ENCODE measurements at places on chromosomes 16 and 17.

GRCh38 chr16:19532601-19533000 is 8.9 kb downstream of the CCP110 start:
- DNase-seq: no peak

DNA sequence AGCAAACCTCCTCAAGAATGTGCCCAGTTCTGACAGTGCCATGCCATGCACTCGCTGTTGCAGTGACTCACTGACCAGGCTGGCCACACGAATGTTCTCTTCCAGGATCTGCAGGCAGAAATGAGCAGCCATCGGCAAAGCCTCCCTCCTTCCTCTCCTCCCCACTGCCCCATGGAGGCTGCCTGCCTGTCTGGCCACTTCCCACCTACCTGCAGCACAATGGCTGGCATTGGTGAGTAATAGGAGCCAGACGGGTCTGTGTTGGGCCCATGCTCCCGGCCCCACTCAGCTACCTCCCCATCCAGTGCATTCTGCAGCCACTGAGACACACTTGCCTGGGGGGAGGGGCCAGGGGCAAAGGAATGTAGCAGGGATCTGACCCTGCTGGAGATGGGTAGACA is 2.8 kb upstream of the MATCAP1 start:
- no peak for DNase-seq

GRCh38 chr16:29900102-29900887 is at the start of gene ASPHD1:
Gene ASPHD1 (plus strand): TSS chr16:29900488. CDS start chr16:29900972, 484 bp downstream.
- no peak for DNase-seq

DNA sequence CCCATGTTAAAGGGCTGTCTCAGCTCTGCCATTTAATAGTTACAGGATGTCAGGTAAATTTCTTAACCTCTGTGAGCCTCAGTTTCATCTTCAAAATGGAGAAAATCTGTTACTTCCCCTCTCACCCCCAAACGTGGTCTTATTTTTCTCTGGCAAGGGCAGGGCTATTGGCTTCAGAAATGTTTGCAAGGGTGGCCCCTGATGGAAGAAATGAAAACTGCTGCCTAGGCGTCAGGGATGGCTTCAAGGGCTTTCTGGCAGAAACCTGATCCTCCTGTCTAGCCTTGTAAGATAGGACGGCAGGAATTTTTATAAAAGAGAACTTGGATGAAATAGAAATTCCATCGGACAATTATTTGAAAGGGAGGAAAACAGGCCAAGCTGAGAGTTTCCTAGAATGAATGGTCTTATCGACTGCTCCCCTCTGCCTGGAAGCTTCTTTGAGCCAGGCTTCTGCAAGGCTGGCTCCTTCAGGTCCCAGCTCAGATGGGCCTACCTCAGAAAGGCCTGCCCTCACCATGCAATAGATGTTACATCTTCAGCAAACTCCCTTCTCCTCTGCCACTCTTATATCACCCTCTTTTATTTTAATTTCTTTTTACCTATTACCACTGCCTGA is 43.0 kb upstream of the TANGO6 start:
- DNase-seq: no peak

DNA sequence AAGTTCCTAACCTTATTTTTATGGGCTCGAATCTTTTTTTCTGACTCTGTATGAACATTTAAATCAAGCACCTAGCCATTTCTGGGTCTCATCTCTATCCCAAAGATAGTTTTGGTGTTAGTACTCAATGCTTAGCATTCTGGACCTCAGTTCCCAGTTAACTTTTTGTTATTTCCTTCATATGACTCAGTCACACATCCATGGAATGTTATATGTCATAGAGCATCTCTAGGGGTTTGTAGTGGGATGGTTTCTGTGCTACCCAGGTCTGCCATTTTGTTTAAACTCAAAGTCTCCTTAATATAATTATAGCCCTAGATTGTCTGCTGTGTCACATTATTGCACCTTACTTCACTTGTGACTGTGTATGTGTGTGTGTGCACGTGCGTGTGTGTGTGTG is 90.1 kb downstream of the EFCAB13 start:
- DNase-seq: no peak

- DNase-seq: no peak
These were observed 70.8 kb downstream of the MAP2K6 start for GRCh38 chr17:69485251-69485661.

DNA sequence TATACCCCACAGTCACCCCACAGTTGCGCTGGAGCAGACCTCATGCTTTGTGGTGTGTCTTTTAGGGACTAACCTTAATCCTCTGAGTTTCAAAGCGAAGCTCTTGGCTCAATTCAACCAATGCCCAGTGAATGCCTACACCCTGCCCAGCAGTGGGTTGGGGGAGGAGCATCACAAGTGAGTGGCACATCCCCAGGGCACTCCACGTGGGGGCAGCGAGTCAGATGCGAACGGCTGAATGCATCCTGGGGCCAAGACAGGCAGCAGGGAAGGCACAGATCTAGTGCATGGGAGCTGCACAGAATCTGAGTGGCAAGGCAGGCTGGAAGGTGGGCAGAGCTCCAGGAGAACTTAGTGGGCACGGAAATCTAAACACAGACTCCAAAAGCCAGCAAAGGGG is 39.2 kb downstream of the IFT140 start:
- DNase-seq: no peak

- DNase-seq: no peak
These were observed 132.8 kb downstream of the LAT start for GRCh38 chr16:29117631-29118030.

DNA sequence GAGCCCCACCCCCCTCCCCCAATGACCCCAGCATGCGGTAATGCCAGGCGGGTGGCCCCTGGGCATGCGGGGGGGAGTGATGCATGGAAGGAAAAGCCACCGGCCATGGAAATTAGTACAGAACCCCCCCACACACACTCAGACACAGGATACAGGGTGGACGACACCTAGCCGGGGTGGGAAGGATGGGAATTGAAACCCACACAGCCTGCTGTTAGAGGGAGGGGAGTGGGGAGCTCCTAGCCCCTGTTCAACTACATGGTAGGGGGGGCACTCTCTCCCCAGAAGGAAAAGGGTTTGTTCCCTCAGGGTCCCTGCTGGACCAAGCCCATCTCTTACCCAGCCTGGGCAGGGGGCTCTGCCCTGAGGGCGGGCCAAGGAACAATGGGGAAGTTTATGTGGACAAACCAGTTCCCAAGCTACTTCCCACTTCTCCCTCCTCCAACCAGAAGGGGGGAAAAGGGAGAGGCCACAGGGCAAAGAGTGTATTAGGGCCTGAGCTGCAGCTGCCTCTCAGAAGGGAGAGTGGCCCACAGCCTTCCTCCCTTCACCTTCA is 5.2 kb downstream of the TMUB2 start:
- no peak for DNase-seq

DNA sequence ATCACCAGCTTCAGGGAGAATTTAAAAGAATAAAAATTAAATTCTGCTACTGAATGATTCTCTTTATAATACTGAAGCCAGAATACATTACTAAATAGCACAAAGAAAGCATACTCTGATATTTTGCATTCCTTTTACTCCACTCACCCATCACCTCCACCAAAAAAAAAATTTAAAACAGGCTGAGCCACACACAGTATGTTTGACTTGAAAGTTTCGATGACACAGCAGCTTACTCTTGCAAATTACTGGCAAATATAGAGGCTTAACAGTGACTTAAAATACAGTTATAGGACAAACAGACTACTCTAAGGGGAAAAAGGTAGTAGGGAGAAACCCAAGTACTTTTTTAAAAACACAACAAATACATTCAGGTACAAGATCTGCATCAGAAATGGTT is 39.2 kb downstream of the GPATCH8 start:
- no peak for DNase-seq

DNA sequence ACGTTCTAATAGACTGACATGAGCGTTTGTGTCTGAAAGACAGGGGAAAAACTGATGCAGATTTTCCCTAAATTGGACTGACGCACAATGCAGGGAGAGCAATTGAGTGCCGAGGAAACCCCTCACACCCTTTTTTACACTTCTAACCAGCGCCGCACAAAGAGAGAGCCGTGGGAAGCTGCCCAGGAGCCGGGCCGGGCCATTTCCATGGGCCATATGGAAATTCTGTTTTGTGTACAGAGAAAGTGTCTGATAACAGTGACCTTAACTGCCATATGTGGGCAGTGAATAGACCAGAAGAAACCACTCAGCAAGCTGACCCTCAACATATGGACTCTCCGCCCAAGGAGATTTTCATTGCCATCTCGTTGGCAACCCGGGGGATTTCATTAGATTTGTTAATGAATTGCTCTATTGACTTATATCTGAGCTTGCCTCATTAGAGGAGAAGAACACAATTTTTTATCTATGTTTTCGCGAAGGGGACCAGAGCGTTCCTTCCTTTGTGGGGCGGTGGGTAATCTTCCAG is 225.9 kb upstream of the IRX3 start:
- no peak for DNase-seq

GRCh38 chr17:59783221-59784047 is 76.0 kb downstream of the VMP1 start:
- DNase-seq: no peak

DNA sequence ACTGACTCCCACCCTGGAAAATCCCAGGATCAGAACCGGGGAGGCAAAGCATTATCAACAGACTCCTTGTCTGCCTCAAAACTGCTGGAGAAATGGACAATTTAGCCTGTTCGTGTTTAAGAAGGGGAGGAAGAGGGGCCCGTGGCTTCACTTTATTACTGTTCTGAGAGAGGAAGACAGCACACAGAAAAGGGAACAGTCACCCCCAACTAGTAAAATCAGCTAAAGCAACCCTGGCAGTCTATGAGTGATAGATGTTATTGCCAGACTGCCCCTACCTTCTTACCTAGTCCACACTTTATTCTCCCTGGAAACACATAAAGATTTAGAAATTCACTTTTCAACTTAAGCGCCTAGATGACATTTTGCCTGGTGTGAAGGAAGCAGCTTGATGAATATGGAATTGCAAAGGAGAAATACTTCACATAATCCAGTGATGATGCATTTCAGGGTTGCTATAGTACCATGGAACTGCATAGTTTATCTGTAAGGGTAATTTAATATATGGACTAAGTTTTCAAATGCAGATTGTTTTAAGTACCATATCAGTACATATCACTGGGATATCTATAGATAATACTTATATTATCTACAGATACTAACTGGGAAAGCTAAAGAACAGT is 36.9 kb upstream of the TRAP1 start:
- DNase-seq: no peak

DNA sequence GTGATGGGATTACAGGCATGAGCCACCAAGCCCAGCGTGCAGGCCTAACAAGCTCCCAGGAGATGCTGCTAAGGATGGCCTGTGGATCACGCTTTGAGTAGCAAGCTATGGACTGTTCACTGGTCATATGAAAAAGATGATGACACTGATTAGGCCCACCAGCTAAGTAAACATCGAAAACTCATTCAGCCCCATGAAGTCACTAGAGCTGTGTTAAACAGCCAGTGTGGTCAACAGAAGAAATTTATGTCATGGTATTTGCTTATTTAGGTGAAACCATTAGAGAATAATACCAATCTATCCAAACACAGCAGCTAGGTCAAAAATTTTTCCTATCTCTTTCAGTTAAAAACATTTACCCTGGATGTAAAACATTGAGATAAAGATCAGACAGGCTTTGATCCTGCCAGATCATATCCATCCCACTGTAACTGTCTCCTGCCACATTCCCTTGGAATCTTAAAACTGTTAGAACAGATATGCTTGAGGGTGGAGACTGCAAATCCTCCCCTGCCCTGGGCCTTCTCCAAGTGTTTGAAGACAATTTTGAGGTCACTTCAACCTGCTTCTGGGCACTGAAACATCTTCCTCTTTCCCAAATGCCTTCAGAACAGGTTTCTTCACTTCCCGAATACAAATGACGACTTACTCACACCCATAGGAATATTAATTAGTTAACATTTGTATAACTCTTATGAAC is 30.9 kb downstream of the HOXB1 start:
- DNase-seq: no peak

GRCh38 chr17:66172691-66173223 is 19.2 kb downstream of the CEP112 start:
- DNase-seq: no peak

DNA sequence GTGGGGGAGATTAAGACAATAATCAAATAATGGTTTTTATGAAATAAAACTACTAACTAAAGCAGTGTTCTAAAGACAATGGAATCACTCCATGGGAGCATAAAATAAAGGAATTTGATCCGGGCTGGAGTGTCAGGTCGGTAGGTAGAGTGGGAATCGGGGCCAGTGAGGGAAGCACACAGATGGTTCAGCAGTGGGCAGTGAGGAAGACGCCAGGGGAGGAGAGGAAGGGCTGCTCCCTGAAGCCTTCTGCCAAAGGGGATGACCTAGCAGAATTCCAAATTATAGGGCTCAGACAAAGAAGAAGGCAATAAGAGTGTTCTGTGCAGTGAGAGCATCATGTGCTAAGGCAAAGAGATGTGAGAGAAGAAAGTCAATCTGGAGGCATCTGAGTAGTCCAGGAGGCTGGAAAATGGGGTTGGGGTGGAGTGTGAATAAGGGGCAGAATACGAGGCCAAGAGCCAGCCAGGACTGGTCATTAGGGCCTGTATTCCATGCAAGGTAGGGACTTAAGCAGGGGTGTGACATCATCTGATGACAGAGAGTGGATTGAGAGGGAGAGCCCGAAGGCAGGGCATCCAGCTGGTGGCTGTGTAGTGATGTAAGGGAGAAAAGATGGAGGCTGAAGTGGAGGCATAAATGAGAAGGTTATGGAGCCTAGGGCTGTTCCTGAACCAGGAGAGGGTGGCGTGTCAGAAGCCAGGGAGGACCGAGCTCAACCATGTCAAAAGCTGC is 137.6 kb downstream of the COPRS start:
- no peak for DNase-seq

GRCh38 chr16:84312783-84313382 is 18.2 kb downstream of the WFDC1 start:
- DNase-seq: no peak

DNA sequence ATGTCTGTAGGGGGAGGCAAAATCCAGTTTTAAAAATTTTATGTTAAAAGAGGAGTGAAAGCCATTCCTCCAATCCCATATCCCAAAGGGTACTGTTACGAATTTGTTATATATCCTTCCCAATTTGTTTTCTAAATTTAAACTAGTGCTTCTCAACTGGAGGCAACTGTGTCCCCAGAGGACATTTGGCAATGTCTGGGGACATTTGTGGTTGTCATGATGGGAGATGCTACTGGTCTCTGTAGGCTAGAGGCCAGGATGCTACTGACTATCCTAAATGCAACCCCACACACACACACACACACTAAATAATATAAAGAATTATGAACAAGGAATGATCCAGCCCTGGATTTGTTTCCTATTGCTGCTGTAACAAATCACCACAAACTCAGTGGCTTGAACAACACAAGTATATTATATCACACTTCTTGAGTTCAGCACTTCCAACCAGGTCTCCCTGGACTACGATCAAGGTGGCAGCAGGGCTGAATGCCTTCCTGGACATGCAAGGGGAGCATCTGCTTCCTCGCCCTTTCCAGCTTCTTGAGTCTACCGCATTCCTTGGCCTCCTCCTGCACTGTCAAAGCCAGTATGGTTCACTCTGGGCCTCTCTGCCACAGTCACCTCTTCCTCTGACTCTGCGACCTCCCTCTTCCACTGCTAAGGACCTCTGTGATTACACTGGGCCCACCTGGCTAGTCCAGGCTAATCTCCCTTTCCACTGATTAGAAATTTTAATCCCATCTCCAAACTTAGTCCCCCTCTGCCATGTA is 30.1 kb downstream of the ARHGAP17 start:
- no peak for DNase-seq

- no peak for DNase-seq
These were observed 7.7 kb upstream of the TMEM92 start for GRCh38 chr17:50266384-50267073.

- peak; percentile 6 for DNase-seq
These were observed 22.3 kb upstream of the ZNHIT3 start for GRCh38 chr17:36463916-36464764.
